ENCODE measurements at places on chromosomes 5 and 9.

- no peak for DNase-seq
Observed at GRCh38 chr9:8351436-8351835, 551.9 kb upstream of the DMAC1 start.

DNA sequence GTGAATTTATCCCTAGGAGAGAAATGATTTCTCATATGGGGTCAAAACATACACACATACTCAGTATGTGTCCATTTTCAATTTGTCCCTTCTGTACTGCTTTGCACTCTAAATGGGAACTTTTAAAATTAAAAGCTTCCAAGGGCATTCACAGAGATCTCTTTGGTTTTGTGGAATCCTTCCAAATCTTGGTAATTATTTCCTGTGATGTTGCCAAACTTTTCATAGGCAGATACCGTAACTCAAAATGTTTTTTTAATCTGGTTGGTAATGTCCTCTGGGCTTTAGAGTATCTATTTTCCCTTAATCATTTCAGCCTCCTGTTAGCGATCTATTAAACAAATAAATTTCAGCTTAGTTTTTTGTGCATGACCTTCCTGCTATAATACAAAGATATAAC, 282.4 kb downstream of the ARHGEF28 start:
- DNase-seq: no peak

DNA sequence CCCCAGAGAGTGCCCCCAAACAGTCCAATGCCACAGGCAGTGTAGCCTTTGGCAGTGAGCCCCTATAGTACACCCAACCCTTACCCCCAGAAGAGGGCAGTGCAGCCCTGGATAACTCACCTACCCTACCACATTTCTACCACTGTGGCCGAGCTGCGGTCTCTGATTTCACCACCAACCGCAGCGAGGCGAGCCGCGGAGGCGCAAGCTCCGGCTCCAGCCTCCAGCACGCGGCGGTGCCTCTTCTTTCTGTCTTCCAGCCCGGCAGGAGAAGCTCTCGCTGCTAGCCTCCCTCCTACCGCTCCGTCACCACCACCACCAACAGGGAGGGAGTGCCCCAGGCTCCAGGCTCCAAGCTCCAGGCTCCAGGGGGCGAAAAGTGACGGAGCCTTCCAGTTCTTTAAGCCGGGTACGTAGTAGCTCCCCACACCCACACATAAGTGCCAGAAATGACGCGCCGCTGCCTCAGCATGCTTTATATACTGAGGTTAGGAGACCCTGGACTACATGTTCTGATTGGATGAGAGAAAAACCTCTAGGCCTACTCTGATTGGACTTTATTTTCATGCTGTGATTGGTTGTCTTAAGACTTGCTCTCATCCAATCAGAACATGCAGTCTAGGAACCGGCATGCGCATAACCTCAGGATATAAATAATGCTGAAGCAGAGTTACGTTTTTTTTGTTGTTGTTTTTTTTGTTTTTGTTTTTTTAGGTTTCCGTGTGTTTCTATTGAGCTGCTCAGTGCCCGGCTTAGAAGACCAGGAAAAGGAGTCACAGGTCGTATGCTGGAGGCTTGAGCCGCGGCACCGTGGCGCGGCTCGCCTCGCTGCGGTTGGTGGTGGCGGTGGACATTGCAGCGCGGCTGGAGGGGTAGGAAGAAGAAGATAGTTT, at the start of gene PCAT7:
PCAT7 (plus strand) TSS at position 645 of the 893 bp plus-strand sequence.
- DNase-seq: peak; percentile 88

GRCh38 chr9:35627575-35627974, 9.4 kb upstream of the CD72 start:
- no peak for DNase-seq

DNA sequence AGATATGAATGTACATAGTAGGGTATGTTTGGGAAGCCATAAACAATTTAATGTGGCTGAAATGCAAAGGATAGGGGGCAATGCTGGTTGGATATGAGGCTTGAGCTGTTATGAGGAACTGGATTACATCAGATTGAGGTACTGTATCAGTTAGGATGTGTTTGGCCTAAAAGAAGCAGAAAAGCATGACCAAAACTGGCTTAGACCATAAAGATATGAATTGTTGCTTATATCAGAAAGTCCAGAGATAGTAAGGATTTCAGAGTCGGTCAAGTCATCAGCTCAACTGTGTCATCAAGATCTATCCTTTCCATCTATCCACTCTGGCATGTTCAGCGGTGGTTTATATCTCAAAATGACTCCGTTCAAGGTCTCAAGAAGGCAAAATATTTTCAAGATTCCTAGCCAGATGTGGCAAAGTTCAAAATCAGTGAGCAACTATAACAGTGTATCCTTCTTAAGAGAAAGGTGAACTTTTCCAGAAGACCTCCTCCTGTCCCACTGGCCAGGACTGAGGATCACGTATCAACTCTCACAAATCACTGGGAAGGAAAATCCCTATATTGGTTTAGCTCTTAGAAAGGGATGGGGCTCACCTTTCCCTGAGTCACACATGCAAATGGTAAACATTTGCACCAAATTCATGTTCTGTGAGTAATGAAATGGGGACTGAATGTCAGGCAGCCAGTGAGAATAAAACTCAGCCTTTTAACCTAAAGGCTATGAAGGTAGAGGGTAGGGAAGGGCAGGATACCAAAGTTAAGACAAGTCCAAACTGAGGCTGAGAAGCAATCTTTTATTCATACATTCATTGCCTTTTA, 257.8 kb downstream of the TRIM32 start:
- DNase-seq: no peak

DNA sequence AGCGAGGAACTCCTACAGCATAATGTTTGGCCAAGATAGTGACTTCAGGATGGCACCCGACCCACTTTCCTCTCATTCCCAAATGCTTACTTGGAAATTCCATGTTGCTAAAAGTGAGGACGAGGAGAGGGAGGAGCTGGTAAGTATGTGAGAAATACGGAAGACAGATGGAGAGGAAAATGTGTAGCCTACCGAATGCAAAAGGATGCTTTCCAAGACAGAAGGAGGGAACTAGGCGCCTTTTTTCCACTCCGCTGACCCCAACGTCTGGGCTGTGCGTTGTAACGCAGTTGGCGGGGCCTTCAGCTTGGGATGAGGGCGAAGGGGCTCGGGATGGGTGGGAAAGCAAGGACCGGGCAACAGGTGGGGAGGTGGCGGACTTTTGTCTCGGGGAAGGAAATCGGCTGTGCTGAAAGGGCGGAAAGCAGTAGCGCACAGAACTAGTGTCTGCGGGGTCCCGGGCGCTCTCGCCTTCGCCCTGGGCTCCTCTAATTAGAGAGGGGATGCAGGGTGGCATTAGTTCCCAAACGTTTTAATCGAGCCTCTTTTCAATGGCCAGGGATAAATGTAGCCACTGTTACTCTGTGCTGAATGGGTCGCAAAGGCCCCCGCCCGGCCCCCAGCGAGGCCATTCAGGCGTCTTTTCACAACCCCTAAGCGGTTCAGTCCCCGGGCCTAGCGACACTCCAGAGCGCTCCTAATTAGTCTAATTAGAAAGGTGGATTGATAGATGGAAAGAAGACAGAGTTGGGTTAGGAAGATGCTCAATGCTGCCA, 12.6 kb downstream of the FOXD1 start:
- DNase-seq: no peak

- DNase-seq: no peak
Observed at GRCh38 chr9:4012441-4012840, 287.4 kb downstream of the GLIS3 start.

DNA sequence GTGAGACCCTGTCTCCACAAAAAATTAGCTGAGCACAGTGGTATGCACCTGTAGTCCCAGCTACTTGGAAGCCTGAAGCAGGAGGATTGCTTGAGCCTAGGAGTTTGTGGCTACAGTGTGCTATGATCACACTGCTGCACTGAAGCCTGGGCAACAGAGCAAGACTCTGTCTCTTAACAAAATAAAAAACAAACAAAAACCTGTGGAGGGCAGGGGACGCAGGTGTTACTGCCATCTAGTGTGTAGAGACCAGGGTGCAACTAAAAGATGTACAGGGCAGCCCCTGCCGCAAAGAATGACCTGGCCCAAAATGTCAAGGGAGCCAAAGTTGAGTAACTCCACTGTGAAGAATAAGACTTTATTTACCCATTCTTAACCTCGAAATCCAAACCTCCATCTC, 27.1 kb downstream of the ASPN start:
- DNase-seq: no peak

DNA sequence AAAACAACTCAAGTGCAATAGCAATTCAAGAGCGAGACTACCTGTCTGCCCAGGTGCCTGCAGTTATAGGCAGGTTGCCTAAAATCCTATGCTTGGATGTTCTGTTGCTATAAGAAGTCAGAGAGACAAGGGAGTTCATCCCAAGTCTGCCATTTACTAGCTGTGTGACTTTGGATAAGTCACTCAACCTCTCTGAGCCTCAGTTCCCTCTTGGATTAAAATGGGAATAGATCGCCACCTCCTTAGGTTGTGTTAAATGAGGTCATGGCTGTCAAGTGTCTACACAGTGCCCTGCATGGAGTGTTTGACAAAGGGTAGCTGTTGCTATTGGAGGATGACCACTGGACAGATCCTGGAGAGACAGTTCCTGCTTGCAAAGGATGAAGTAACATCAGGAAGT, 1.3 kb upstream of the ZBTB34 start:
- DNase-seq: no peak

DNA sequence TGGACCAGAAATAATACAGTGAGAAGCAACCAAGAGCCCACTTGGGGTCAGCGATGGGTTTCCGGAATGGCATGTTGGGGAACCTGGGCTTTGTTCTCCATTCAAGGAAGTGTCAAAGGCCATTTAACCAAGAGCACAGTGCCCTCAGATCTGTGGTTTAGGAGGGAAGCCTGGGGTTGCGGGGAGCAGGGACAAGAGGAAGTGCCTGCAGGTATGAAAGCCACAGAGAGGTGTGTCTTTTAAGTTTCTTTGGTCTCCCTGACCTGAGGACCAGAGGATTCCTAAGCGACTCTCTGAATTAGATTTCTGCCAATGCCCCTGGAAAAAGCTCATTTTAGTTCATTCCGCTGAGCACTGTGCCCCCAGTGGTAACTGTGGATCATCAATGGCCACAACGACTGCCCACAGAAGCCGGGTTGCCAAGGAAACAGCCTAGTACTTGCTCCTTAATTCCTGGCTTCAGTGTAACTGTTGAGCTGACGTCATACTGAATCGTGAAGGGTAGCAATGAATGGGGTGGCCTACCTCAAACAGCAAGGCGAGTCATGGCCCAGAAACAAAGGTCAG, 107.3 kb upstream of the SPIN1 start:
- no peak for DNase-seq

DNA sequence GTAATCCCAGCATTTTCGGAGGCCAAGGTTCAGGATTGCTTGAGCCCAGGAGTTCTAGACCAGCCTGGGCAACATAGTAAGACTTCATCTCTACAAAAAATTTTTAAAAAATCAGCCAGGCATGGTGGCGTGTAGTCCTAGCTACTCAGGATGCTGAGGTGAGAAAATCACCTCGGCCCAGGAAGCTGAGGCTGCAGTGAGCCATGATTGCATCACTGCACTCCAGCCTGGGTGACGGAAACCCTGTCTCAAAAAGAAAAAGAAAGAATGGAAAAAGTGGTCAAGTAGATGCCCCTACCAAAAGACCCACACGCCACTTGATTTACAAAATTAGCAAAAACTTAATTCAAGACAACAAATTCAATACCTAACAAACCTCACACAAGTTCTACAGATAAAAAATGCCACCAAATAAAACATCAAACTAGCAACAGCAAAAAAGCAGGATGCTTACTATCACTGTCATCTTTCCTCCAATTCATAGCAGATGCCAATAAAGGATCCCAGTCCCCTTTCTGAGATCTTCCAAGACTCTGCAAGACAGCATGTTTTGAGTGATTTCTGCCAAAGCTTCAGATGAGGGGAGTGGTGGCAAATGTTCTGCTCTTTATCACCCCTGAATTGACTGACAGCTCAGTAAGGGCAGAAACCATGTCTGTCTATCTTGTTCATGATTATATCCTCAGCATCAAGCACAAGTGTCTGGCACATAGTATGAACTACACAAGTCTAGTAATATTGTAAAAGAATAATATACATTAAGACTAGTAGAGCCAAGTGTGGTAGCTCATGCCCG, 34.2 kb upstream of the TESK1 start:
- DNase-seq: no peak

- no peak for DNase-seq
Observed at GRCh38 chr9:111928359-111928720, 31.7 kb downstream of the UGCG start.

GRCh38 chr9:90870621-90871326, 69.2 kb downstream of the SYK start:
- DNase-seq: no peak

- no peak for DNase-seq
Observed at GRCh38 chr5:65268525-65268924, 213.2 kb downstream of the ADAMTS6 start.

DNA sequence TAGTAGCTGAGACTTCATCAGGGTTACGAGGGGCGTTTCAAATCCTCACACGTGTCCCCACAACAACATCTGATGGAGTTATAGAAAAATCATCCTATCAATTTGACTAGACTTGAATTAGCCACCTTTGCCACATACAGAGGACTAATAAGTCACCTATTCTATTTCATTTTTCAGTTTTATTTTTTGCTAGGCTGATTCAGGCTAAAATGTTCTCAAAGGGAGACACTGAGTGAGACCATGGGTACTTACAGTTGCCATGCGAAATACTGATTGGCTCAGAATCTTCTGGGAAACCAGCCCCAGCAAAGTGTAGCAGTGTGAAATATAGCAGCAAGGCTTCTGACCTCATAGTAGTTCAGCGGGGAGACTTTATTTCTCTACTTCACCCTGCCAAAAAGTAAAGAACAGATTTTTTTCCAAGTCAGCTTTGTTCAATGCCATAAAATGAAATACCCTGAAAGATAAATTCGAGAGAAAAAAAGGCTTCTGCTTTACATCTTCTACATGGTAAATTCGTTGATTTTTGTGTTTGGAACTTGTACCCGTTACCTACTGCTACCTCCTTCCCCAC, 69.9 kb downstream of the SEMA6A start:
- DNase-seq: no peak

GRCh38 chr5:16787278-16787677, 148.8 kb downstream of the MYO10 start:
- DNase-seq: no peak

DNA sequence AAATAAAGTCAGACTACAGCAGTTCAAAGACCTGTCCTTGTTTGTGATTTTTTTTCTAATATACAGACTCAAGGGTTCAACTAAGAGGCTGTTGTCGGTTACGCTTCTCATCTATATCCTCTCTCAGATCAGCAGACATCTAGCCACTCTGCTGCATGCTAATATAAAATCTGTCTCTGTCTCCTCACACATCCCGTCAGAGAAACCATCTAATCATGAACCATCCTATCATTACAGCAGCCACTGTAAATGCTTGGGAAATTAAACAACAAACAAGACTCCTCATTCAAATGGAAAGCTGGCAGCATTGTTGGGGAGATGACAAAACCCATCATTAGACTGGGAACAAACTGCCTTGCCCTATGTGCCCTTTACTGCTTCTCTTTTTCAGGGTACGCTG, 94.8 kb downstream of the SEMA5A start:
- DNase-seq: no peak

DNA sequence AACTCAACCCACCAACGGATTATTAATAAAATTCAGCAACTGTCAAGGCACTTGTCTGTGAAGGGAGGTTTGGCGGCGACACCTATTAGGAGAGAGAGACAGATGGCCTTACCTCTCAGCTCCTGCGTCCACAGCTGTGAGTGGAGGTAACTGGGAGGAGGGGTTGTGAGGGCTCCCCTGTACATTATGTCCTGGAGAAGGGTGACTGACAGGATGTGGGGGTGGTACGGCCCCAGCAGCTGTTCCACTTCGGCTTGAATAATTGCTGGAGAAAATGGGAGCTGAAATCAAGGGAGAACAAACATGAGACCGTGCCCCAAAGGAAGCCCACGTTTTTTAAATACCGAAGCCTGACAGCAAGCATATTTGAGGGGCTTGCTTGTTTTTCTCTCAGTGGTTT, 353.5 kb upstream of the RFX3 start:
- no peak for DNase-seq

All from NCI-H510A (cell line).